ENCODE measurements at places on chromosomes 16 and 17.

- no peak for DNase-seq
These were observed 187.5 kb upstream of the CDH11 start for GRCh38 chr16:65309354-65309753.

DNA sequence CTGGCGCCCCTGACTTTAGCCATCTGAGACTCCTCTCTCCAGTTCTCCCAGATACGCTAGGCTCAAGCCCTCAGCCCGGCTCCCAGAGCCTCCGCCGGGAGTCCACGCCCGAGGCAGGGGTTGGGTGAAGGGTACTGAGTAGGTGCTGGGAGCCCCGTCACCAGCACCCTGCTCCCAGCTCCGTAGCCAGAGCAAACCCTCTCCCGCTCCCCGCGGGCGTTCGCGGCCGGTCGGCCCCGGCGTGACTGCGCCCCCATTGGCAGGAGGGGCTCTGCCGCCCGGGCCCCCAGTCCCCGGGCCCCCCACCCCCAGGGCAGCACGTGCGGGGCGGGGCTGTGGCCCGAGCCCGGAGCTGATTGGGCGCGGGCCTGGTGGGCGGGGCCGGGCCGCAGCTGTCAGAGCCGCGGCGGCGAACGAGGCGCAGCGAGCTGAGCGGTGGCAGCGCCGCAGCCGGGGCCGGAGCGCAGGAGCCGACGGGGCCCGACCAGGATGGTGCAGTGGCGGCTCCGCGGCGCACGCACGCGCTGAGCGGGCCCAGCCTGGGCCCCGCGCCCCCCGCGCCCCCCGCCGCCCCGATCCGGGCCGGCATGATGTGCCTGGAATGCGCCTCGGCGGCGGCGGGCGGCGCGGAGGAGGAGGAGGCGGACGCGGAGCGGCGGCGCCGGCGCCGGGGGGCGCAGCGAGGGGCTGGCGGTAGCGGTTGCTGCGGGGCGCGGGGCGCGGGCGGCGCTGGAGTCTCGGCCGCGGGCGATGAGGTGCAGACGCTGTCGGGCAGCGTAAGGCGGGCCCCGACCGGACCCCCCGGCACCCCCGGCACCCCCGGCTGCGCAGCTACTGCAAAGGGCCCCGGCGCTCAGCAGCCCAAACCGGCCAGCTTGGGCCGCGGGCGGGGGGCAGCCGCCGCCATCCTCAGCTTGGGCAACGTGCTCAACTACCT is at the start of gene SPNS2:
Gene SPNS2 (plus strand): TSS at position 421 of the 937 bp plus-strand sequence. CDS start 167 bp downstream, at position 588.
- peak; percentile 74 for DNase-seq

DNA sequence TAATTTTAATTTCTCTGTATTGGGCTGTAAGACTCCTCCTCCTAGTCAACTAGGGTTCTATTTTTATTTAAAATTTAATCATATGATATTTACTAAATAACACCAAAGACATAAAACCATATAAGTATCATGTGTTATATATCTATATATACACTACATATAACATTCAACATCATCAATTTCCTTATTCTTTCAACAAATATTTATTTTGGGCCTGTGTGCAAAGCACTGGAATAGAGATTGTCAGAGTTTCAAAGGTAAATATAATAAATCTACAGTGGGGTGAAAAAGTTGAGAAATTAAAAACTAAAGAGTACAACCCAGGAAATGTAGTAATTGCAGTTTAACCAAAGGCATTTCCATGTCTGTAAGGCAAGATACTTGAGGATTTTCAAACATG is 364.0 kb downstream of the CA10 start:
- no peak for DNase-seq

GRCh38 chr17:11736613-11737312 is 138.5 kb downstream of the DNAH9 start:
- no peak for DNase-seq

DNA sequence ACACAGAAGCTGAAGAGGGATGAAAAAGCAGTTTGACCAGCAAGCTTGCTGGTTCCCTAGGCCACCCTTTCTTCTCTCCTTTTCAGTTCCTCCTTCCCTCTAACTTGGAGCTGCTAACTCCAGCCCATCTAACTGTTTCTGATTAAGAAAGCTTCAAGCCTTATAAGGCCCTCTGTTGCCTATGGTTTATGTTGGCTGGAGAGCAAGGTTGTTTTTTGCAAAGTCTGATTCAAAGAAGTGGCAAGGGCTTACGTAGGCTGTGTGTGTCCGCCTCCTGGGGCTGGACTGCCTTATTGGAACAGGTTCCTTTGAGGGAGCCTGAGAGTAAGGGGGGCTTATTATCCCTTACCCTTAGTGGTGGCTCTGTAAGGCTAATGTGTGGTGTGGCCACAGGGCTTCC is 7.1 kb downstream of the AKAP1 start:
- no peak for DNase-seq

- DNase-seq: no peak
These were observed 185.3 kb downstream of the TMEM132E start for GRCh38 chr17:34764716-34765115.

- no peak for DNase-seq
These were observed 259.8 kb downstream of the GRIN2A start for GRCh38 chr16:9922441-9922840.

DNA sequence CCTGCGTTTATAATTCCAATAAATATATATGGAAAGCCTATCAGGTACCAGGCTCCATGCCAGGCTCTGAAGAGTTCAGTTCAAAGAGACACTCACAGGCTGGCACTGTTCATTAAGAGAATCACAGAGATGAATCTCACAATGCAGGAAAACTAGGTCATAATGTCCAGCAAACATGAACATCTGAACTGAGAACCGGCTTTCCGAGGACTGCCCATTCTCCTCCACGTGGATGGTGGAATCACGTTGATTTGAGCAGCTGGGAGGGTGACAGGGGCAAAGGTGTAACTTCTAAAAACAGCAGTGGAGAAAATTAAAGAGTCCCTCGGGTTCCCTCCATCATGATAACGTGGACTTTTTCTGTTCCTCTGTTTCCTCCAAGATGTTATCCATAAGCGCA is 10.2 kb downstream of the GP2 start:
- DNase-seq: no peak

DNA sequence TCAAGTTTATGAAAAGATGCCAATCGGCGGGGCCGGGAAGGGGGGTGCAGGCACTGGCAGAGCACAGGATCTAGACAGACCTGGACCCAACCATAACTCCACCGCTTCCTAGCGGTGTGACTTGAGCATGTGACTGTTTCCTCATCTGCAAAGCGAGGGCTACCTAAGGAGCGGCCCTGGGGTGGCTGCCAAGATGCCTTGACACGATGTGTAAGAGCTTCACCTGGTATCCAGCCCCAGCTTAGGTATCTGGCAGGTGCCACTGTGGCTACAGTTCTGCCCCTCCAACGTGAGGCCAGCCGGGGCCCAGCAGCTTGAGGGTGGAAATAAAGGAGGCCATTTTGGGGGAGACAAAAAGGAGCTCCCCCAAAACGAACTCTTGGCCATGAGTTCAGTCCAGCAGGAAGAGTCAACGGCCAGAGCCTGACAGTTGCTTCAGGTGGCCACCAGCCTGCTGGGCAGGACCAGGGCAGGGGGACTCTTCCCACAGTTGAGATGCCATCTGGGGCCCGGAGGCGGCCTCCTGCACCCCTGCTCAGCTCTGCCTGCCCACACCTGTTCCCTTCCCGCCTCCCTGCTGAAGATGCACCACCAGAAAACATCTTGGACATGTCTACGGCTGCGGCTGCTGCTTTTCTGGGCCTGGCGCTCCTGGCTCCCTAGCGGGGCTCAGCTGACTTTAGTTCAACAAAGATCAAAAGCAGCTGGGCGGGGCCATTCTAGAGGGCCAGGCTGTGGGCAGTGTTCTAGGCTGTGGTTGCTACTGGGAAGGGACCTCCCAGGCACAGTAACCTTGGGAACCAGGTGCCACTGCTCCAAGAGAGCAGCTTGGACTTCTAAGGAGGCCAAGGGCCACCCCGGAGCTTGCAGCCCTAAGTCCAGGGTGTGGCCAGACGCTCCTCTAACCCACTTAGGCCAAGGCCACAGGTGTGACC is 3.4 kb upstream of the MTSS2 start:
- peak; percentile 69 for DNase-seq

- DNase-seq: no peak
These were observed 15.3 kb downstream of the ENGASE start for GRCh38 chr17:79089720-79090442.

- peak; percentile 68 for DNase-seq
These were observed 6.7 kb downstream of the ITGA3 start for GRCh38 chr17:50062293-50063243.

DNA sequence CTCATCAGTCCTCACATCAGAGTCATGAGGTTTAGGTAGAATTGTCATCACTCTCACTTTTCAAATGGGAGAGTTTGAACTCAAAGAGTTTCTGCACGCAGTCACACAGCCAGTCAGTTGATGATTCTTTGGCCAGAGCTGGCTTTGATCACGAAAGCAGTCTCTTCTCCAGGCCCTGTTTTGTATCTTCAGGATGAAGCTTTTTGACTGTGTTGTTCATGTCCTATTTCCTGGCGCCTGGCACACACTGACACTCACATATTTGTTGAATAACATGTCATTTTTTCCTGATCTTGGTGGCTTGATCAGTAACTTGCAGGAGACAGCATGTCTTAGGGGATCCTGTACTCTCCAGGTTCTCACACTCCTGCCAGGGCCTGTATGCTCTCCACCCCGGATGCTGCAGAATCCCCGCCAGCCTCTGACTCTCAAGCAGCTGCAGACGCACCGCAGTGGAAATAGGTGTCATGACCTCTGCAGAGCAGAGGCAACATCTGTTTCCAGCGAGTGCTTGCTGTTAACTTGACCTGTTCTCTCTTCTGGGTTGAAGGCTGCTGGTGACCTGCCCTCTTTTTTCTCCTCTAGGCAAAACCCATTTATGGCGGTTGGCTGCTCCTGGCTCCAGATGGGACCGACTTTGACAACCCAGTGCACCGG is 33.0 kb downstream of the MPRIP start:
- peak; percentile 79 for DNase-seq

GRCh38 chr16:11542069-11542744 is 44.5 kb downstream of the LITAF start:
- DNase-seq: no peak

- no peak for DNase-seq
These were observed 18.2 kb upstream of the IL17C start for GRCh38 chr16:88619859-88620815.

GRCh38 chr17:18859256-18859655 is 1.3 kb downstream of the PRPSAP2 start:
- no peak for DNase-seq

GRCh38 chr17:40060887-40061608 is 1.7 kb upstream of the THRA start:
- no peak for DNase-seq

DNA sequence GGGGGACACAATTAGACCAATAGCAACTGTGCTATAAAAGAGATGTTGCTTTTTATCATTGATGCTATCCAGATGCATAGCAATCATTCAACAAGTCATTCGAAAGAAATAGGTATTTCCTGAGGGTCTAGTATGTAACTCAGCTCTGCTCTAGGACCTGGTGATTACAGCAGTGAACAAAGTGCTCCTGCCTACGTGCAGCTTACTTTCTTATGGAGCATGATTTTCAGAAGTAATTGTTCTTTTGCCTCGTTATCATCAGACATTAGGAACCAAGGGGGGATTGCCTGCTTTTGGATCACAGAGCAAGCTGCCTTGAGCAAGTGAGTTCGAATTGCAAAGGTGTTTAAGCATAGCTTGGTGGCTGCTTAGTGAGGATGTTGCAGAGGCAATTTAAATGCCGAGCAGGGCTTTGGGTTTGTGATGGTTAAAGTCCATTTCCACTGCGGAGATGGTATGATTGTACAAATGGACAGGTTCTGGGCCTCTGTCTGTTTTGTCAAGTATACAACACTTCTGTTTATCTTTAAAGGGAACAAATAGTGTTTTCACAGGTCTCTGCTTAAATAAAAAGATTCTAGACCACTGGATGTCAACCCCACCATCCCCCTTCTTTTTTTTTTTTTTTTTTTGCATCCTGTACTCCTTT is 41.5 kb downstream of the WWOX start:
- no peak for DNase-seq

DNA sequence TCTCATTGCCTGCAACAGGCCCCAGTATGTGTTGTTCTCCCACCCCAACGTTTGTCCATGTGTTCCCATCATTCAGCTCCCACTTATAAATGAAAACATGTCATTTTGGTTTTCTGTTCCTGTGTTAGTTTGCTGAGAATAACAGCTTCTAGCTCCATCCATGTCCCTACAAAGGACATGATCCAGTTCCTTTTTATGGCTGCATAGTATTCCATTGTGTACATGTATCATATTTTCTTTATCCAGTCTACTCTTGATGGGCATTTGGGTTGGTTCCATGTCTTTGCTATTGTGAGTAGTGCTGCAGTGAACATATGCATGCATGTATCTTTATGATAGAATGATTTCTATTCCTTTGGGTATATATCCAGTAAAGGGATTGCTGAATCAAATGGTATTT is 10.8 kb upstream of the KRTAP9-2 start:
- no peak for DNase-seq

DNA sequence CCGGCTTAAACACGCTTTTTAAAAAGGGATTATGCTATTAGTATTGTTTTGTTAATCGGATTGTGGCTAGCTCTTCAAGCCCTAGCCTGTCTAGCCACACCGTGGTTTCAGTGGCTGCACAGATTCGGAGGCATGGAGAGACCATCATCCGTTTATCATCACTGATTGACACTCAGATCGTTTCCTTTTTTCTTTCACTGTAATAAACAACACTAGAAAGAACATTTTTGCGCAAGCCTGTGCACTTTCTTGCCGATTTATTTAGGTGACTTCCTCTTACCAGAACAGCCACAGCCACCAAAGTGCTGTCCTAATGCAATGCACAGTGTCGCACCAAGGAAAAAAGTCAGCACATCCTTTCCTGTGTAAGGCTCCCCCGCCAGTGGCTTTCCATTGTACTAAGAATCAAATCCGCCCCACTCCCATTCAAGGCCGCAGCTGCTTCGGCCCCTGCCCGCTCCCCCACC is 78.2 kb downstream of the CRISPLD2 start:
- no peak for DNase-seq

- peak; percentile 14 for DNase-seq
These were observed 174.6 kb upstream of the ZNF469 start for GRCh38 chr16:88208112-88208511.

DNA sequence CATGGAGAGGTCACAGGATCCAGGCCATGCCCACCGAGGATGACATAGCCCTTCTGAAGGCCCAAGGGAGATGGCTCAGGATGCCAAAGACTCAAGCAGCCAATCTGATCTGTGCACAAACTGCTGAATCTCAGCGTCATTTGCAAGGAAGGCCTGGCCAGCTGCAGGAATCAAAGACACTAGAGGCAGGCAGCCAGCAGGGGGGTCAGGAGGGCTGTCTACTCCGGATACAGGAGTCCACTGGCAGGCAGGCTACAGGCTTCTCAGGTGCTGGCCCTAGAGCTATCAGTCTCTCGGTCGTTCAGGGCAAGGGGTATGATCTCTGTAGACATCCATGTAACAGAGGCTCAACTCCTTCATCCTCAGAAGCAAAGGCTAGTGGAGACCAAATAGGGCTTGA is 1735.3 kb downstream of the TP53TG3F start:
- no peak for DNase-seq

- no peak for DNase-seq
These were observed 1.8 kb upstream of the NUBP1 start for GRCh38 chr16:10741844-10742243.

- no peak for DNase-seq
These were observed 18.4 kb downstream of the NPIPA1 start for GRCh38 chr16:14955546-14956231.

GRCh38 chr17:72345088-72345487 is 224.3 kb downstream of the SOX9 start:
- no peak for DNase-seq

Measured in femur (tissue), 1 donor.